ENCODE measurements at places on chromosomes 5 and 9.

DNA sequence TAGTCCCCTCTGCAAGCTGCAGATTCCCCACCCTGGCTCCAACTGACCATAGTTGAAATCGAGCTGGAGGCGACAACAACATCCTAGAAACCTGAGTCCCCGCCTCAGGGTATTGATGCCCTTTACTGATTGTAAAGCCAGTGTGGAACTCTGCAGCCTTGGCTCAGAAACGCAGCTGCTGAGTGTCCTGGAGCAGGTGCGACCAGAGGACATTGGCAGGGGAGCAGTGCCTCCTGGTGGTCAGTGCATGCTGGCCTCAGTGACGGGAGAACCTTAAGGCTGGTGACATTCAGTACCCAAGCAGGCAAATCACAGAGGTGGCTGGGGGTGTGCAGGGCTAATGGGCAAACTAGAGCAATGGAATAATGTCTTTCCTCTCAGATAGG, 20.4 kb upstream of the ZNF354B start:
- peak; percentile 74 for DNase-seq

DNA sequence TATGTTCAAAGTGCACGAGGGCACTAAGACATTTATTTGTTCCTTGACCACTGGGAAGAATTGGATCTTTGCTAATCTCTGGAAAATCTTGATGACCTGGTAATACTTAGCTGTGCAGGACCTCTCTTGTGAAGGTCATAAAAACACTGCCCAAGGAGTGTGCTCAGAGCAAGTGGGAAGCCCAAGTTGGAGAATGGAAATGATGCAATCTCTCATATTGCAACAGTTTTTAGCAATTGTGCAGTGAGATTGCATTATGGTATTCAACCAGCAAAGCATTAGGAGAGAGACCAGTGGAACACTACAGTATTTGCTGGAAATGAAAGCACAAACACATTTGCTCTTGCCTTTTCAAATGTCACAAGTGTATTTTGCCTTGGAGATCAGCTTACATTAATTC, 34.5 kb downstream of the TXNDC8 start:
- no peak for DNase-seq

DNA sequence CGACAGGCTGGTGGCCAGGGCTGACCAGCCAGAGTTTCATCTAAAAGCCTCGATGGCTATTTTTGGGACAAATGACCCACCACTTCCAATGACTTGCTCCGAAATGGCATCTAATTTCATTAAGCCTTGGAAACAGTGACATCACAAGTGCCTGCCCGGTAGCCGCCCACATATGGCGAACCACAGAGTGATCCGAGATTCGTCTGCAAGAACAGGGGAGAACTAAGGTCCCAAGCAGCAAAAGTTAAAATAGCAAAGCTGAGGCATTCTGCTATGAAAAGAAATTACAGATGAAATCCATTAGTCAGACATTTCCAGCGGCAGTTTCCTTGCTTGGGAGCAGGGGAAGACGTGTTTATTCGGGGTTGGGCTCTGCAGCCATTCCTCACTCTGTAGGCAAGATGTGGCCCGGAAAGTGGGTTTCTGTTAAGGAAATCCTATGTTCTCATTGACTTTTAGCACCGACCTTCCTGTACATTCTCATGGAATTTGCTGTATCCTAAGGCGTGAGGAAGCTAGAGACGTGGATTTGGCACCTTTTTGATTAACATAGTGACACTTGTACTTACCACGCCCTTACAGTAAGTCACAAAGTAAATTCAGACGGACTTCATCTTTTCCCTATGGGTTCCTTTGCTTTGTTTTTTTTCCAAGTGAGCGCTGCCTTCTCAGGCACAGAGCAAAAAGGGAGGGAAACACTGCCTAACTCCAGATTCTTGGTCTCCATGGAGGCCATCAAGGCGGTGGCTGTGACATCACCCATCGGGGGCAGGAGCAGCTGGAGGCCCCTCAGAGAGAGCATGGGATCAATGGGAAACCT, 45.1 kb downstream of the ERGIC1 start:
- DNase-seq = no peak

GRCh38 chr5:75018805-75019587, 33.4 kb downstream of the GCNT4 start:
- no peak for DNase-seq

DNA sequence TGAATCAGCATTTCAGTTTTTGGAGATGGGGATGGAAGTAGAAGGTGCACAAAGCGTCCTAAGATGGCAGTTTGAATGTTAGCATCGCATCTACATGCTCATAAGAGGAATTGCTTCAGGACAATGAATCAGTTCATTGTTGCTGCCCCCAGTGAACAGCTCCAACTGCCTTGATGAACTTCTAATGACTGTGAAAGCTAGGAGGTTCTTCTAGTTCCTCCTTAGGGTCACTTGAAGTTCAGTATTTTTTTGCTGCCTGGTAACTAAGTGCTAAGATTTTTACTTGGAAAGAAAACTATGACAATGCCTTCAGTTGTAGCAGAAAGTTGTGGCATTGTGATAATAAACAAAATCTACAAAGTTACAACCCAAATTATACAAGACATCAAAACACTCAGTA, 271.6 kb downstream of the RAB3C start:
- DNase-seq = no peak

DNA sequence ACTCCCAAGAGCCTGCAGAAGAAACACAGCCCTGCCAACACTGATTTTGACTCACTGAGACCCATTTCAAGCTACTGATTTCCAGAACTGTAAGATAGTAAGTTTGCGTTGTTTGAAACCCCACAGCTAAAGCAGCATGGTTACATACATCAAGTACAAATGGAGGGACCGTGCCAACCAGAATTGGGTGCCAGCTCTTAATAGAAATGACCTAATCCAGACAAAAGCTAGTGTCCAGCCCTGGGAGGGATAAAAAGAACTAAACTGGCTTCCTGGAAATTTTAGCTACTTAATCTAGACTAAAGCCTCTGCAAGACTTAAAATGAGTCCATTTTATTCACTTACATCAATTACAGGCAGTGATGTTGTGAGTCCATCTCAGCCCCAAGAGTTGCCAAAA, 122.6 kb downstream of the ADAMTS12 start:
- no peak for DNase-seq

GRCh38 chr9:16883586-16883985, 13.1 kb upstream of the BNC2 start:
- DNase-seq = no peak

DNA sequence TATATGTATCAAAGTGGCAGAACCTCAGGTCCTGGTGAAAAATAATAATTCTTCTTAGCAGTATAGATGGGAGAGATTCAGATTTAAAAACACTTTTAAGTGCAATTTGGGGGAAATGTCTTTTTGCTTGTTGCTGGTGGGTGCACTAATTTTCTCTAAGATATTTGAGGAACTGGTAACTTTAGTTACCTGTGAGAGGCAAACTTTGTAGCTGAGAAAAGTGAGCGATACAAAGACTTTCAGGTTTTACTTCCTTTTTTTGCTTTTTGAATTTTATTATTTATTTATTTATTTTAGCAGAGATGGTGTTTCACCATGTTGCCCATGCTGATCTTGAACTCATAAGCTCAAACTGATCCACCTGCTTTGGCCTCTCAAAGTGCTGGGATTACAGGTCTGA, 303.1 kb upstream of the PTGER4 start:
- DNase-seq = no peak

DNA sequence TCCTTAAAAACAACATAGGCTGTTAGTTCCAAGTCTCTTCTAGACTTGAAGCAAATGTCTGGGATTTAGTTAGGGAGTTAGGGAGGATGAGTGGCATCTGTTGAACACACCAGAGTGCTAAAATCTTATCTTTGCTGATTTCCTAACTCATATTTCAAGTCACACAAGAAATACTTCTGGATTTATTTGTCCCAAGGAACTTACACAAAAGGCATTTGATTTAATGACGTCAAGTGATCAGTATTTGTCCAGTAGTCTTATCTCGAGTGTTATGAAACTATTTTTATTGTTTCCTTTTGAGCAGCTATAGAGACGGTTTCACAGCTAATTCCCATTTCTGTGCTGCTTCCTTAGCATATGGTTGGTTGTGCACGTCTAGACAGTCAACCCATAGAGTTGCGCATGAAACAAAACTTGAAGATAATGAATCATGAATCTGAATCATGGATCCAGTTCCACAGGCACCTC, 140.5 kb upstream of the TUT7 start:
- DNase-seq = no peak

GRCh38 chr5:123438902-123439301, 15.7 kb upstream of the CEP120 start:
- DNase-seq = no peak

DNA sequence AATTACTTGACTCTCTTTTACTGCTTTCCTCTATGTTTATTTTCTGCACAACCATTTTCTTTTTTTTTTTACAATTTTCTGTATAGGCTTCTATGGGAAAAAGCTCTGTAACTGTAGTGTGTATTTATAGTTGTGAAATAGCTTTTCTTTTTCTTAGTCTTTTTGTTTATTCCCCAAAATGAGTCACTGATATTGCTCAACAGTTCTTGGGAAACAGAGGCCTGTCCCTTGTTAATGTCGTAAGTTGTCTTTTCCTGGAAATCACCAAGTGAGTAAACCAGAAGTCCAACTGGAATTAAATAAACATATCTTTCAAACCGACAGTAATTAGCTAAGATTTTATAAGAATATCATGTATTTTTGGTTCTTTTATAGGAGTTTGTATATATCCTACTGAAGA, 325.1 kb upstream of the PRR16 start:
- no peak for DNase-seq

DNA sequence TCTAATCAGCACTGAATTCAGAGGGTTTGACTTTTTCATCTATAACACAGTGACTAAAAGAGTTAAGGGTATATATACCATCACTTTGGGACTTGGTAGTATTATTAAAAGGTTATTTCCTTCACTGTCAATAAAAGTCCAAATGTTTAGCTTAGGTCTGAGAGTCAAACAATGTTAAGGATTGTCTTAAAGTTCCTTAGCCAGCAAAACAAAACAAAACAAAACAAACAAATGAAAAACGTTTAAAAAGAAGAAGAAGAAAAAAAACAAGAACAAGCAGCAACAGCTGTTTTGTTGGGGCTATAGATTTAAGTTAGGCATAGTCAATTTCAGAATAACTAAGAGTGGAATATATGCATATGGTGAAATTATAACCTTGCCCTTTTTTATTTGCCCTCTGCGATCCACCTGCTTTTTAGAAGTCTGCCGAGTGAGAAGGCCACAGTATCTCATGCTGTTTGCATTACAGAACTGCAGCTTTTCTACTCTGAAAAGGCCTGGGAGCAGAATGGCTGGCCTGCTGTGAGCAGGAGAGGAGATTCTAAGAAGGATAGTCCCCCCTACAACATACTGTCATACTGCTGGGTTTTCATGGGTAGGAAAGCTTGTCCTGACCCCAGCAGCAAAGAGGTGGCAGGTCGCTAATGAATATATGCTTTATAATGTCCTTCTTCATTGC, 141.7 kb downstream of the NTRK2 start:
- peak; percentile 9 for DNase-seq

GRCh38 chr5:893137-893506, 438 bp downstream of the TRIP13 start:
- peak; percentile 88 for DNase-seq

GRCh38 chr5:45622365-45622764, 73.8 kb downstream of the HCN1 start:
- DNase-seq = no peak
